Peyer's patch (tissue), 4 donors: ENCODE measurements at places on chromosomes 7 and 10. TPM values are rescaled to one million over a fixed set of nuclear protein-coding genes. Genes with fewer than 3 reads are reported as not detected.

- DNase-seq: peak; percentile 66
These were observed 46.3 kb downstream of the SYPL1 start for GRCh38 chr7:106065575-106066500.

GRCh38 chr10:128854204-128854603 is 612.8 kb upstream of the MGMT start:
- DNase-seq: no peak

- DNase-seq: peak; percentile 25
These were observed 29.7 kb downstream of the VIPR2 start for GRCh38 chr7:159114981-159115380.

DNA sequence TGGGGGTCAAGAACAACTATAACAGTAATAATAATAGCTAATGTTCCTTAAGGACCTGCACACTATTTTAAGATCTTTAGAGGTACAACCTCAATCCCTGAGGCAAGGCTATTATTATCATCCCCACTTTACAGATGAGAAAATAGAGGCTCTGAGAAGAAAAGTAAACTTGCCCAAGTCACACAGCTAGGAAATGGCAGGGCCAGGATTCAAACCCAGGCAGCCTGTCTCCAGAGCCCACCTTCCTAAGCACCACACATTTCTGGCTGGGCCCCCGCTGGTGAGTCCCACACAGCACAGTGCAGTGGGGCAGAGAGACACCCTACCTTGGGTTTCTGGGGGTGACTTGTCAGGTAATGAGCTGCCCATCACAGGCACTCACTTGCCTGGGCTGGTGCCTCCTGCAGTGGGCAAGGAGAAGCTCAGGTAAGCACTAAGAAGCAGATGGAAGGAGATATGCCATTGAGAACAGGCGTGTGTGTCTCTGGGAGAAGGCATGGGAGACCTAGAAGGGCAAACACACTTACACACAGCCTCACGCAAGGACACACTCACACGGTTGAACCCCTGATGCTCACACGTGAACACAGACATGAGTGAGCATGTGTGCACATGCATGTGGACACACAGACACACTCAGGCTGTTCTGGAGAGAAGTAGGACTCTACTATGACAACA is 104.4 kb upstream of the ZMIZ1 start:
- DNase-seq: no peak

GRCh38 chr7:117090791-117091190 is 137.5 kb downstream of the ST7 start:
- no peak for DNase-seq

DNA sequence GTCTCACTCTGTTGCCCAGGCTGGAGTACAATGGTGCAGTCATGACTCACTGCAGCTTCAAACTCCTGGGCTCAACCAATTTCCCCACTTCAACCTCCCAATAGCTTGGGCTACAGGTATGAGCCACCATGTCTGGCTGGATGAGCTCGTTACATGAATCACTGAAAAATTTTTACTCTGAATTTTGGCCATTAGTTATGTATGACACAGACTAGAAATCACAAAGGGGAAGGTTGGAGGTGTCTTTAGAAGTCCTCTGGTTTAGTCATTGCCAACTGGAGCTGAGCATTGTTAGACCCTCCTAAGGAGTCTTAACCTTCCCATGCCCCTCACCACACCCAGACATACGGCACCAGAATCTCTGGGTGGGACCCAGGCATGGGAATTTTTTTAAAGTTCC is 34.7 kb downstream of the SVIL start:
- DNase-seq: no peak

DNA sequence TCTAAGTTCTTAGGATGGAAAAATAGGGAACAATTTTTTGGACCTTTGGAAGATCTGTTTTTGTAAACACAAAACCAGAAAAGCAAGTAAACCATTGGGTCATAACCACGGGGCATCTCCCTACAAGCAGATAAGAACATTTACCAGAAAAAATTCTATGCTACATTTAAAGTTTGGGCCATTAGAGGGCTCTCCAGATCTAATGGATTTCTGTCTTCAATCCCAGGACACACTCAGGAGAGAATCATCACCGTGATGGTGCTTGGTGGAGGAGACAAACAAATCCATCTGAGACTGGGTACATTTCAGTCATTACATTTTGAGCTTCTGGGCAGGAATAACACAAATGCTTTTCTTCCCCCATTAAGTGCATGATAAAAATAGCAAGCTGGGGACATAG is 178.4 kb upstream of the TARP start:
- DNase-seq: no peak

DNA sequence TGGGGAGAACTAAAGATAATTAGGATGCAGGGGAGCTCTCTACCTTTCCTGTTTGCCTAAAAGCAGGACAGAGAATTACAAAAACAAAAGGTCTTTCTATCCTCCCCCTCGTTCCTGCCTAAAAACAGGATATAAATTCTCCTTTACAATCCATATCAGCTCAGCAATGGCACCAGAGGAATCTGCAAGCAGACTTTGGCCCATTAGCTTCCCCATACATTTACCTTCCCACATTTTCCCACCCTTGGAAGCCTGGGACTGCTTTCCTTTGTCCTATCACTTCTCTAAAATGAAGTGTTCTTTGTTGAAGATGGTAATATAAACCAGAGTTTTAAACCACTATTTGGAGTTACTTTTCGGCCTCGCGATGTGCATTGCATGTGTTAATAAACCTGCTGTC is 15.5 kb downstream of the SHTN1 start:
- DNase-seq: no peak

GRCh38 chr10:123394382-123394781 is 240.2 kb downstream of the BUB3 start:
- DNase-seq: no peak

DNA sequence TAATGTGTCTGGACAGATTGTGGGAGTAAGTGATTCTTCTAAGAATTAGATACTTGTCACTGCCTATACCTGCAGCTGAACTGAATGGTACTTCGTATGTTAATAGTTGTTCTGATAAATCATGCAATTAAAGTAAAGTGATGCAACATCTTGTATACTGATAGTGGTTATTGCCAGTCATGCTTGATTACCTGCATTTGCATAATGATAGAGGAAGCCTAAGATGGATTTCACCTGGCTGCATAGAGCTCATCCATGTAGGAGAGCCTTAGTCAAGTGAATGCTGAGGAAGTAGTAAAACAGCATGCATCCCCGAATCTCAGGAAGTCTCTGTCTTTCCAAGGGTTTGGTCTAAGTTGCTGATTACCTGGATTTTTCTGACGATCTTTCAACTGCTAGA is 64.2 kb upstream of the CAPZA2 start:
- DNase-seq: no peak

DNA sequence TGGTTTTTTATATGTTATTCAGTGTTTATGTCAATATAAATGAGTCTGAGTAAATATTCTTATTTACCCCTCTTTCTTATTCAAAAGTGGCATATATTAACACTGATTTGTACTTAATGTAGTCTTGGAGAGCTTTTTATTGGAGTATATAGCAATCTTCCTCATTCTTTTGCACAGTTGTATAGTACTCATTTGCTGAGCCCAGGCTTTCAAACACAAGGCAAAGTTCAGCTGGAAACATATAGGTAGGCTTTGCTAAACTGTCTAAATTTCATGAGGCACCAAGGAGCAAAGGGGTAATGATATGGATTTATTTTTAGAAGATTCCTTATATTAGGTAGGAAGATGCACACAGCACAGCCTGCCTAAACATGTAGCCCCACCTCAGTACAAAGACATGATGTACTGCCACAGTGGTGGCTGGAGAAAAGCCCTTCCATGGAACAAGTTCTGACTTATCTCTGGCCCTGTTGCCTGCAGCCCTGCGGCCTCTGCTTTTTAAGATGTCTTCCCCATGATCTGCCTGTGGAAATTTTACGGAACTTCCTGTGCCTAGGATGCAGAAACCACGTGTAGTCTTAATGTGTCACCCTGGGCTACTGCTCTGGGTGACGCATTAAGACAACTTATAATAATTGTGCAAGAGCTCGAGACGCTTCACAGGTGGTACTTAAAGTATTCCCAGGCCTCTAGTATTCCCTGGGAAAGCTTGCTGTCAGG is 9.6 kb upstream of the PDCD4 start:
- no peak for DNase-seq

- DNase-seq: no peak
These were observed 289.6 kb downstream of the SFMBT2 start for GRCh38 chr10:7121154-7121797.

- peak; percentile 89 for DNase-seq
These were observed 19.0 kb upstream of the CLDN4 start for GRCh38 chr7:73811760-73812168.

DNA sequence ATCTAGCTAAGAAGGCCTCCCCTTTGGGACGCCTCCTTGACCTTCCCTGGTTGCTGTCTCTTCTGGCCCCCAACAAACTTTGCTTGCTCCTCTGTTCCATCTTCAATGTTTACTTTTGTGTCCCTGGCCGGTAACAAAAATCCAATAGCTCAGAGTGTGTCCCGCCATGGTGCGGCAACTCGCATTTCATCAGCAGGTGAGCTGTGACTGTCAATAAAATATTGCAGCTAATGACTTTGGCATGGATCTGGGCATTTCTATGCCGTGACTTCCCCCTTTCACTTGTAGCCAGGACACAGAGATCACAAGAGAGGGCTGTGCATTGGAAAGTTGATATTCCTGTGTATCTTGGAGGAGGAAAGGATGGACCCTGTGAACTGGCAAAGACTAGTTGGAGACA is 317.6 kb downstream of the RPS24 start:
- DNase-seq: no peak

- no peak for DNase-seq
These were observed 41.9 kb downstream of the TES start for GRCh38 chr7:116252249-116252648.

GRCh38 chr10:72459301-72459700 is 104.6 kb upstream of the DNAJB12 start:
- no peak for DNase-seq

DNA sequence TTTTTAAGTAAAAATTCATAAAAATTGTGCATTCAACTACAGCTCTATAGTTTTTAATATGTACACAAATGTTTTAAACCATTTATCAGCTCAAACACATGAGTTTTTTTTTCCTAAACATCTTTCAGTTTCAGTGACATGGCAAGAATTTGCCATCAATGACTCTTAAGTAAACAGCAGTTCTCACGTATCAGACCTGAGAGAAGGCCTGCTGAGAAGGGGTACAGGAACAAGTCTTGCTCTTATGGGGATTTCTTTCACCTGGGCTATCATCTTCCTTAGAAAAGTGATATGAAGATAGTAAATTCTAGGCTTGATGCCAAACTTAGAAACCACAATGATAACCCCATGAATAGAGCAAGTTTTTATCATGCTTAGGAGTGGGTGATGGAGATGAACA is 467.8 kb downstream of the ARL4A start:
- DNase-seq: no peak

The CDC14C gene
- not detected for total RNA-seq

The CCDC172 gene
- not detected for total RNA-seq

The EFCAB10 gene
- total RNA-seq: not detected

The GDF10 gene
- 0.35 TPM for total RNA-seq

The OPTN gene
- 111 TPM for total RNA-seq

The OPN4 gene
- not detected for total RNA-seq

The TYW1 gene
- total RNA-seq: 16.8 TPM

The WIPF3 gene
- 0.83 TPM for total RNA-seq
